ENCODE measurements at places on chromosomes 16 and 17.
A peak's percentile ranks its signal among the peaks of the same experiment; 100 is the strongest.

DNA sequence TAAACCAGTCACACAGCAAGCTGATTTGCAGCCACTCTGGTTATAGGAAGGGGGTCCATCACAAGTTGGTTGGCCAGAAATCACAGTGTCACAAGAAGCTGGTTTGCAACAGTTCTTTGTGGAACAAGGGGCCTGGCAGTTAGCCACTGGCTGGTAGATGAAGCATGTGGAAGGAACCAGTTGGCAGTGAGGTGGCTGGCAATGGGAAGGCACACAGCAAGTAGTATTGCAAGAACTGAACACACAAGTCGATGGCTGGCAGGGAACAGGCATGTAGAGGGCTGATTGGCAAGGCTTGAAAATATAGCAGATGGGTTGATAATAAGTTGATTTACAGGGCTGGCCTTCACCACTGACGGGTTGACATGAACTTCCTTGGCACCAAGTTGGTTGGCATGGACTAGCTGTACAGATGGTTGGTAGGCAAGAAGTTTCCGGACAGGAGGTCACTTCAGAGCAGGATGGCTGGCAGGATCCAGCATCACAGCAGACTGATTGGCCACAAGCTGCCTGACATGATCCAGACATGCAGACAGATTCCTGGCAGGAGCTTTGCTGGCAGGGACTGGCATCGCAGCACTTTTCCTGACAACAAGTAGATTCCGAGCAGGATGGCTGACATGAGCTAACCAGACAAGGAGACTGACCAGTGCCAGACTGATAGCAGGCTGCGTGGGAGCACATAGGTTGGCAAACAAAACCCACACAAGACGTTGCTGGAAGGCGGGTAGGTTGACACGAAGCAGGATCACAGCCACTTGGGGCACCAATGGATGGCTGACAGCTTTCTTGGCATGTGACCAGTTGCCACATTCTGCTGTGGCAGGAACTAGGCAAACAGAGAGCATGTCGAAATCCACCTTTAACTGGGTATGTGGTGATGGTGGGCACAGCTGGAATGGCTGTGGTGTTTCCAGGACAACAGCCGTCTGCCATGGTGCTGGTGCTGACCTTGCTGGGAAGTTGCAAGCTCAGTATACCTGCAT is at the start of gene KRTAP29-1:
KRTAP29-1 (minus strand) TSS at position 936 of the 986 bp plus-strand sequence; CDS start at position 936, 0 bp downstream.
- DNase-seq, result no peak

DNA sequence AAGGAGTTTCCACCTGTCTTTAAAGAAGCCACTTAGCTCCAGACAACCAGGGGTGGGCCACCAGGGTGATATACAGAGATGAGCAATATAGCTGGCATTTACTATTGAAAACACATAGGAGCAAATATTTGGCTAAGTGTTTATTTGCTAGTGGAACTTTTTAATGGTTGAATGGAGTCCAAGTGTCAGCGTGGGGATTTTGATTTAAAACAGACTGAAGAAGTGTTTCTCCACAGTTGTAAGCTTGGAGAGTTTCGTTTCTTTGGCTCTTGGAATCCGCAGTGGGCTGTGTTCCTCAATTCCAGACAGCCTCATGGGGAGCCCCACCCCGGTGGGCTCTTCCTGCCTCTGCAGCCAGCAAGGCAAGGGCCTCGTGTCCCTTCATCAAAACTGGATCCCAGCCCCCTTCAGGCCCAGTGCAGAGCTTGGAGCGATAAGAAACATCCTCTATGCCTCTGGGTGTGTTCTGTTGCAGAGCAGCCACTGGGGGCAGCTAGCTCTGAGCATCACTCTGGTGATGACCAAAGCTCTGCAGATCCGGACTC is 36.1 kb downstream of the NOG start:
- DNase-seq, result peak; percentile 11

GRCh38 chr17:37130984-37131446 is 182.3 kb downstream of the AATF start:
- no peak for DNase-seq

DNA sequence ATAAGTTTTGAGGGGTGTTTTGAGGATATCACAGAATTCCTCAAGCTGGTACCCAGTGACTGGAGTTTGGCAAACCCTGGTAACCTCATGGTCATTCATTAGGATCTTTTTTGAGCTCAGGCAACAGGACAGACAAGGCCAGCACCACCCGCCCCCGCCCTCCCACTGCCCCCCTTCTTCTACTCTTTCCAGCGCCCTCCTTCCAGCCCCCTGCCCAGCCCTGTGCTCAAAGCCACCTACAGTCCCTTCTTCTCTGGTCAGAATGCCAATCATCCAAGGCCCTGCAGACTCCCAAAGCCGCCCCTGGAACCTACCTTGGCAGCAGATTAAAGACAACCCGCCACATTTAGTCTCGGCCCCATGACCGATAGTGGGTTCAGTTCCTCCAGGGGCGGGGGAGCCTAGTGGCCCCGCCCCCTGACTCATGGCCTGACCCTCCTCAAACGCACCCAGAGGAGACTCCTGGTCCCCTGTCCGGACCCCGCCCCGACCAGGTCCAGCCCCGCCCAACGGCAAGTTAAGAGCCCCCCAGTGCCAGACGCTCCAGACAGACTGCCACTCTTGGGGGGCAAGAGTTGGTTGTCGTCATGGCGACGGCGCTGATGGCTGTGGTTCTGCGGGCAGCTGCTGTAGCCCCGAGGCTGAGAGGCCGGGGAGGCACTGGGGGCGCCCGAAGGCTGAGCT is at the start of gene NAGS:
NAGS (plus strand) TSS at position 546 of the 684 bp plus-strand sequence; CDS start at position 588, 42 bp downstream.
- no peak for DNase-seq

- no peak for DNase-seq
These were observed 240.7 kb downstream of the MAP2K6 start for GRCh38 chr17:69654981-69655855.

DNA sequence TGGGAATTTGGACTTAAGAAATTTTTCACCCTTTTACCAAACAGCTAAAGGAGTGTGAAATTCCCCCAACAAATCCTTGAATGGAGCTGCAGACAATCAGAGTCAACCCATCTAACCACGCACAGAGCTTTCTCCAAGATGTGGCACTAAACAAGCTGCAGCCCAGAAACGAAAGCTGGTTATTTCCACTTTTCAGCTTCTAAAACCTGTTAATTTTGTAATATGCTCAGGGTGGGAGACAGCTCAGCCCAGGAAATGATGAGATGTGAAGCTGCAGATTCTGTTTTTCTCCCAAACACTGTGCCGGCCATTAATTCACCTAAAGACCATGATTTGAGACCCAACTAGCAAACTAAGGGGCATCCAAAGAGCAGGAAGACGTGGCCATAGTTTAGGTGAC is 33.2 kb upstream of the ABR start:
- no peak for DNase-seq

DNA sequence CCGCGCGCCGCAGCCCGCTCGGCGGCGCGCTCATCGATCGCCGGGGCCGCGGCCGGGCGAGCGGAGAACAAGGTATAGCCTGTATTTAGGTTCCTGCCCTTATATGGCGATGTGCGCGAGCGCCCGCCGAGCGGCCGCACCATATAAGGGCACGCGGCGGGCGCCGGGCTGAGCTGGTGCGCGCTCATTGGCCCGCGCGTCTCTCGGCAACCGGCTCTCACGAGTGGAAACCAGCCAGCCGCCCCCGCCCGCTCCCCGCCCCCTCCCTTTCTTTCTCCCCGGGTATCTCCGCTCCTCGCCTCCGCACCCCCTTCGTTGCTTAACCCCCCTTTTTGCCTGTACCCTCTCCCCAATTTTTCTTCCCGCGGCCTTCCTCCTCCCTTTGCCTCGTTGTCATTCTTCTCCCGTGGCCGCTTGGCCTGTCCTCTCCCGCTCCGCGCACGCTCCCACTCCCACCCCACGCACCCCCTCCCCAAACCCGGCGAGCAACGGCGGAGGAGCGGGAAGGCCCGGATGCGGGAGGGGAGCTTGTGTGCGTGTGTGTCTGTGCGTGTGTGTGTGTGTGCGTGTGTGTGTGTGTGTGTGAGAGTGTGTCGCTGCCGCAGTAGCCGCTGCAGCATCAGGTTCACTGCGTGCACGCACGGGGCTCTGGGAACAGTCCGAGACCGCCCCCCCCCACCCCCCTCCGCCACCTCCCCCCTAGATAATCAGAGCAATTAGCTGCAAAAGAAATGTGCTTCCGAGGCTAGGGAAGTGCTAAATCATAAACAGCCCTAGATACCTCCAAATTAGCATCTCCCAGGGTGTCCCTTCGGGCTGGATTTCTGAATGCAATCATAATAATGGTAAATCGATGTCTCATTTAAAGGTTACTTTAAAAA is 13.5 kb upstream of the CBX8 start:
- DNase-seq, result peak; percentile 79

DNA sequence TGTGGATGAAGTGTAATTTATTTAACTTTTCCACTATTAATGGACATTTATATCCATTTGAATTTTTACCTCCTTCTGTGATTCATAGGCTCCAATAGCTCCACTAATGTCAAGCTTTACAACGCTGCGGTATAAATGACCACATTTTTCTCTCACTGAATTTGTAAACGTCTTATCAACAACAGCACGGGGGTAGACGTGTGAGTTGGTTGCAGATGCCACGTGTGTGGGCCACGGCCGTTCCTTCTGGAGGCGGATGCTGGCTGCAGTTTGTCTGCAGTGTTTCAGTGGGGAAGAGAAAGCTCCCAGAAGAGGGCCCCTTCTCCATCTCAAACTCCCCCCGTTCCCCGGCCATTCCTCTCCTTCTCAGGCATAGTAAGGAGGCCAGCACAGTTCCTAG is 68.2 kb upstream of the XYLT1 start:
- no peak for DNase-seq

DNA sequence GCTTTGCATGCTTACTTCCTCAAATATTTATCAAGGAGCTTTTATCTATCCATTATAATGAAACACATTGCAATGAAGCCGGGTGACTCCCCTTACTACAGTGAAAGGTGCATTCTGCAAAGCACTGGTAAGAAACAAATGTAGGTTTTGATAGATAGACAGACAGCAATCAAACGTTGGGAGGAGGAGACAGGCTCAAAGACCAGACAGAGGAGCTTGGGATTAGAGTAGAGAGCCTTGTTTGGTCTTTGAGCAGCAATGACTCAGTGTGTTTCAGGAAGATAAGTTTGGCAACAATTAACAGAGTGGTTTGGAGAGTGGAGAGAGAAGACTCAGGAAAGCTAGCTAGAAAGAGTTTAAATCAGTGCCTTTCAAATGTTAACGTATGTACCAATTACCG is 68.8 kb downstream of the ZNF18 start:
- DNase-seq, result no peak

GRCh38 chr17:47942096-47942510 is 732 bp downstream of the PNPO start:
- no peak for DNase-seq

GRCh38 chr16:11401161-11402050 is 56.1 kb downstream of the RMI2 start:
- DNase-seq, result no peak

Measured in GDM1 (cell line).